ENCODE measurements at places on chromosomes 6 and 20.

DNA sequence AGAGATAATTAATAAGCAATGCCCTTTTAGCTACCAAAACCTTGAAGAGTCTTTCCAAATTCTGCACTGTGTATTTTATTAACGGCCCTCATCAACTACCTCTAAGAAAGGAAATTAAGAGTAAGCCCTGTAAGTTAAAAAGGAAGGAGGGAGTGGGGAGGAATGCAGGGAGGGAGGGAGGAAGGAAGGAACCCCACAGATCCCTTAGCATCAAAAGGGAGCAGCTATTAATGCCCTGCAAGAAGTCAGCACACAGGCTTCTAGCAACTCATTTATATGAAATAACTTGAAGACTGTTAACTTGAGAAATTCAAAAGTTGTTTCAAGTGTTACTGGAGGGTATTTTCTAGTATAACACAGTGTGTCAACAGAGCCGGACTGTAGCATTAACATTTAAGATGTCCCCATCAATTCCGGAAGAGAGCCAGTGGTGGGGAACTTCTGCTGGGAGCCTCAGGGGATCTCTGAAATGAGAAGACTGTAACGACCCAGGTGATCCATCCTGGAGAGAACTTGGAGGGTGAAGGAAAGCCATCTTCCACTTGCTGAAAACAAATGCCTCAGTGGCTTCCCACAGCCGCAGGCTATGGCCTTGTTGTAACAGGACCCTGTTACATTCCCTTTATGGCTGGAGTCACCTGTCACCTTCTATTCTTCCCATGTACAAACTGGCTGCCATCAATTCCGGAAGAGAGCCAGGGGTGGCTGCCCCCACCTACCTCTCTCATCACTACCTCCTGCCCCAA lies 33.2 kb downstream of the SLC22A23 start:
- no peak for DNase-seq

DNA sequence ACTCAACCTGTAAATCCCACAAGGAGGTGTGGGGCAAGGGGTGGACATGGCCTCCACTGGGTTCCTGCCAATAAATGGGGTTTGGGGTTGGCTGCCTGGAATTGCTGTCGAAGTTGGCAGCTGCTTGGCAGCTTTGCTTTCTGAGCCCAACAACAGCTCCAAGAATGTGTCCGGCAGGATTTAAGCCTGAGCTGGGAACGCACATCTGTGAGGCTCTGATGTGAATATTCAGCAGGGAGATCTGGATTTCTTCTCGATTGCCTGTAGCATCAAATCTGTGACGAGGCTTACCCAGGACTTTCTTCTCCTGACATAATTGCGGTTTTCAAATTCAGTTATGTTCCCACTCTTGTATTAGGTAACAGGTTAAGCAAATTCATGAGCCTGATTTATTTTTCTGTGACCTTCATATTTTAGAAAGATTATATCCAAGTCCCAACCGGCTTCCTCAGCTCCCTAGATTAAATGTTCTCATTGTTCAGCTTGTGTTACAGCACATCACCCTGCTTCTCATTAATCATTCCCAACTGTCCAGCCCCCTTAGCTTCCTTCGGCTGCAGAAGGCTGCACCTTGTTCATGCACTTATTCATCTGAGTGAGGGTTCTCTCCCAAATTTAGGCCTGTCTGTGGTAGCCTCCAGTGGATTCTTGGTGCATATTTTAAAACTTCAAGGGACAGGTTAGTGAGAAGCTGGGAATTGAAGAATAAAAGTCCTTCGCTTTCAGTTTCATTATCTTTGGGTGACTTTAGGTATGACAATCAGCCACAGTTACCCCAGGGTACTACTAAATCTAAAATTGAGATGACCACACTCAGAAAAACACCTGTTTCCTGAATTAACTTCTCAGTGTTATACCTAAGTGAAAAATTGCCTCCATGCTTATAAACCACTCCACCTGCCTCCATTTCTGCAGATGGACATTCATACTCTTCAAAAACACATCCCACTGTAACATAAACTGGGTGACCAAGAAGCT lies 310.0 kb downstream of the ESR1 start:
- peak; percentile 16 for DNase-seq

DNA sequence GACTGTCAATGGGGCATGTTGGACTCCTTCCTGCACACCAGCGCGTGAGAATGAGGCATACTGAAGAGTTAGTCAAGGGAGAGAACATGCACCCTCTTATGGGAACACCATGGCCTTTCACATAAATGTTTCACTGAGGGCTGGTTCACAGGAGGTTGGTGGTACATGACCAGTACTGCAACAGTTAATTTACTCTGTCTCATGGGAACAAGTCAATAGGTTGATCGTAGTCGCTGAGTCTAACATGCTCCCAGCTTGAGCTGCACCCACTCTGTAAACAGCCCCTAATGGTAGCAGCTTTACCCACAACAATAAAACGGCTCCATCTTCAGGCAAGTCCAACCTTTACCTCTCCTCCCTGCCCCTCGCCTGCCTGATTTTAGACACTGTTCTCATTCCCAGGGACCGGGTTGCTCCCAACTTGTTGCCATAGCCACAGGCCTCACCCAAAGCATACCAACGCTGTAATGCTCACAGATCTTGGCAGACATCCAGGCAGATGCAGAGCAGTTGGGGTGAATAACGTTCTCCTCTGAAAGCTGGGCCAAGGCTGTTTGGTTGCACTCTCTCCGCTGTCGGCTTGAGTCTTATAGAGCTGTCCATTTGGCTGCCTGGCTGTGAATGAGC lies 111.3 kb downstream of the LY86 start:
- no peak for DNase-seq

DNA sequence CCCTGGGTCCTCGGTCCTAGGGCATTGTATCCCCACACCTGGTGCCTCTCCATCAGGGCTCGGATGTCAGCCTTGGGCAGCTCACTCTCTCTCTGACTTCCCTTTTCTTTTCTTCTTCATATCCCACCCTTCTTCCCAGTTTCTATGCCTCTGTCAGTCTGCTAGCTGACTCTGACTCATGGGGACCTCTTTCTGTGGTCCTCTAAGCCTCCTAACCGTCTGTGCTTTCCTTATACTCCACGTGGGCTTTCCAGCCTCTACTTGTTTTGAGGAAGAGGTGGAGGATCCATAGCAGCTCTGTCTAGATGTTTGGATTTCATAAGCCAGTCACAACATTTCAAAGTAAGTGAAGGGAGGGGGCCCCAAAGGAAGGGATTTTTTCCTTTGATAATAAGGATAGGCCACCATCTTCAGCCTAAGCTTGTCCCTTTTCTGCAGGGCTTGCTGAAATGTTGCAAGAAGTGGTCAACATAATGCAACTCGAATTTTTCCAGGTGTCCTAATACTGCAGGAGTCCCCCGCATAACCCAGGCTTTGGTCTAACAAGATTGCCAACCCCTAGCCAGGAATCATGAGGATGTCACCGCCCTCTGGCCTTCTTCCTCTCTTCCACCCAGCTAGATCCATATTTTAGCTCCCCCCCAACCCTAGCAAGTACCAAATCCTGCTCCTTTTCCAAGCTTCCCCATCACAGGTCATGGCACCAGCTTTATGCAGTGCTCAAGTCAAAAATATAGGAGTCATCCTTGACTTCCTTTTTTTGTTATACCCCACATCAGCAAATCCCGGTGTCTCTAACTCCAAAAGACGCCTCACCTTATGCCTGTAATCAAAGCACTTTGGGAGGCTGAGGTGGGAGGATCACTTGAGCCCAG lies 8.7 kb upstream of the PLTP start:
- DNase-seq = no peak

All from activated CD4-positive, alpha-beta T cell treated with anti-CD3 and anti-CD28 coated beads, Interleukin-2, Interleukin-6, amounts not matched to agents 100 ng/mL and 50 ng/mL, durations not matched to agents 16 hours and 8 hours (primary cell).